Upper lobe of right lung (tissue), 1 donor: ENCODE measurements at places on chromosomes 2 and 18.

DNA sequence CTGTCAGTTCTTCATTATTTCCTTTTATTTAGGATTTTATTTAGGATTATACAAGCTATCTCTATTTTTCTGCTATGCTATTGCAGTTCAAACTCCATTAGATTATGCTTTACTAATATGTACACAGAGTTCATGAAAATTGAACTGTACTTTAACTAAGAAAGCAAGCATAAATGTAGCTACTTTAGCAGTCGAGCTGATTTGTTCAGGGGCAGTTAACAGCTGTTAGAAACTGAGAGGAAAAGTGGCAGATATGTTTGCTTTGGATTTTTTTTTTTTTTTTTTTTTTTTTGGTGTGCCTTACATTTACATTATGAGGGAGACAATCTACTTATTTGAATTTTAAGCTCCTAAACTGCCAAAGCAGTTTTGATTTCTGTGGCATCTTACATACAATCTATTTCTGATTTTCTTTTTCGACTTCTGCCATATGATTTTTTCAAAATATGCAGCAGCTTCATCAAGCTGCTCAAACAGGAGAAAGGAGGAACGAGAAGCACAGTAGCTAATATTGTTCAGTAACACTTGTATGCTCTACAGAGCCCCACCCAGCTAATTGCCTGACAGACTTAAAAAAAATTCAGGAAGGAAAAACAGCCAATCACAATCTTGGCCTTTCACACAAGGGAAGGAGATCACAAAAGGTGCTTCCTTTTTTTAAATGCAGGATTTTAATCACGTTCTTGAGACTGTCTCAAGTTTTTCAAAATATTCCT, 233.4 kb upstream of the SIX3 start:
- no peak for DNase-seq

DNA sequence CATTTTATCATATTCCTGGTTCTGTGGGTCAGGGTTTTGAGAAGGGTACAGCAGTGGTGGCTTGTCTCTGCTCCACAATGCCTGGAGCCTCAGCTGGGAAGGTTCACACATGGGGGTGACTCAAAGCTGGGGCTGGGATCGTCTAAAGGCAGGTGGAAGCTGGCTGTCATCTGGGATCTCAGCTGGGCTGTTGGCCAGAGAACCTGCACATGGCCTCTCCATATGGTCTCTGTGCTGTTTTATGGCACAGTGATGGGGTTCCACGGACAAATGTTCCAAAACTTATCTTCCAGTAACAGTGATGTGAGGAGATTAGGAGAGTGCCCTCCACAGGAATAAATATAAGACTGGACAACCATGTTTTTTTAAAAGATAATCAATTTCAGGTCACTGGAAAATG, 191.4 kb downstream of the SS18 start:
- DNase-seq, result no peak

DNA sequence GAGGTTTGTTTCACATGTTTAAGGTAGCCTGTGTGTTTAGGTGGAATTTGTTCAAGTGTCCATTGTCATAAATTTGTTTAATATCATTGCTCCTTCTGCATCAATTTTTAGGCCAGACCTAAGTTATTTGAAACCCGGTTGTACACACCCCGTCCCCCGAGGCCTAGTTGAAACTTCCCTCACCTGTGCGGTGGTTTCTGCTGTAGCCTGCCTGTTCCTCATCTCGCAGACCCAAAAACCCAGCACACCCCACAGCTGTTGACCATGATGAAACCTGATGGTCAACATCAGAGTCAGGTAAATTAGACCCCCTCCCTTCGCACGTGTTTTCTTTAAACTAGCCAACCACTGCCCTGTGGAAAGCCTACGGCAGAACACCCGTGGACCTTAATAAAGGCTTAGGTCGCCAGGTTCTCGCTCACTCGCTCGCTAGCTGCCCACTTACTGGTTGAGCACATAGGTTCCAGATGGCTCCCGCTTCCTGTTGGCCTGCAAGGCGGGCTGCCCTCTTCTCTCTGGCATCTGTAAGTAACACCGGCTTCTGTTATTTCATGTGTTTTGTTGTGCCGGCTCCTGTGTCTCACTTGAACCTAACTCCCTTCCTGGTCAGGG, 64.4 kb downstream of the EML6 start:
- DNase-seq, result no peak

GRCh38 chr2:79964966-79965365, 339.6 kb downstream of the LRRTM1 start:
- no peak for DNase-seq

DNA sequence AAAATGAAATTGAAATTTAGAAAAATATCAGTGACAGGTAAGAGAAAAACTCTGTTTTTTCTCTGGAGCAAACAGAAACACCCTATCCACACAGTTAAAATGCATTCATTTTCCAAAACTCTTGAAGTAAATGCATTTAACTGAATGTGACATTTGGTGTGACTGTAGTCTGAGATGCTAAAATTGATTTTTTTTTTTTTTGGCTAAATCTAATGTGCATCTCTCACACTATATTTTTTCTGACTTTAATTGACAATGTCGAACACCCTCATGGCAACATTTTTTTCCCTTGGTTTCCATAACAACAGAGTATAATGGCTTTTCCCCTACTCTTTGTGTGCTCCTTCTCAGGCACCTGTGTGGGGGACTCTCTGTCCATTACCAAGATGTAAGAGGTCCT, 366.4 kb downstream of the XIRP2 start:
- DNase-seq, result no peak

DNA sequence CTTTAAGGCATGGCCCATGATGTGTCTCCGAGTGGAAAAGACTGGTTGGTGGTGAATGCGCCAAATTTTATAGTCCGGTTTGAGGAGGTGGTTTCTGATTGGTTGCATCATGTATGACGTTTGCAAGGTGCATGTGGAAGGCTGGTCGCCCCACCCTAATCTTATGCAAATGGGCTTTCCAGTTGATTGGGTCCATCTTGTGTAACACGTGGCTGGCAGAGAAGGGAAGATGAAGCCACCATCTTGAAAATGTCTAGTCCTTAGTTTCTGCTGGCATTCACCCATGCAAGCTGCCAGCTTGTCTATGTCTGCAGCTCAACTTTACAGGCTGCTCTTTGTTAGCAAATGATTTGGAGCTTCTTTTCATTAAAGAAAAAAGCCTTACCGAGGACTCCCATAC, 132.2 kb downstream of the PIK3C3 start:
- DNase-seq, result no peak

DNA sequence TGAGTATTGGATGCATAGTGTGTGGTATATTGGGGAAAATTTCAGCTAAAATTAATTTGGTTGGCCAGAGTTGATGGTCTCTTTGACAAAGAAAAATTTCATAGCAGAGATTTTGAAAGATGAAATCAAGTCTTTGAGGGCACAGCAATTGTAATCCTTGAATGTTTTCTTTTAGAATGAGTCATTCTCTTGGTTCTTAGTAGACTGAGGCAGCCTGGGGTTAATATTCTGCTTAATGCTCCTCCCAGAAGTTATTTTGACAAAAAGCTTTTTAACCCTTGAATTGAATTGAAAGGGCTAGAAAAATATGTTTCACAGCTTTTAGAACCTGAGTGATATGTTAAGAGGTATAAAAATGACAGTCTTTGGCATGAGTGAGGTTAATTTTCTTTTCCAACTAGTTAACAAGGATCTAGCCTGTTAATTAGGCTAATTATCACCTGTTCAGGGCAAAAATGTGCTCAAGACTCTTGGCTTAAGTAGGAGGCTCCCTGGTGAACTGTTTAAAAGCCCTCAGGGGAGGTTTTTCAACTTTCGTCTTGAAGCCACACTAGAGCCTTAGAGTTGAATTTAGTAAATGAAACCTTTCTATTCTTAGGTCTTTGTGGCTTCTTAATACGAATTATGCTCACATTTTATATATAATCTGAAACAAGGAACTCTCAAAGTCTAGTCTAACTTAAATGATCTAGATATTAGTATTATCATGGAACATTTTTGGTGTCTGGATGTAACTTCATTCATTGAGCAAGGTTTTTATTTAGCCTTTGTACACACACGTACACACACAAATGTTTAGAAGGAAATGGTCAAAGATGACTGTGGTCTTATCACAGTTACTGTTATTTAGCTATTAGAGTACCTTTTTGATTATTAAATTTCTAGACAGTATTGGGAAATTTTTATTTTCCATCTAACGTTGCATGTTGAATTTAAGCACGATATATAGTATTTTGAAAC, 272.5 kb downstream of the ZNF407 start:
- no peak for DNase-seq

GRCh38 chr2:88698027-88698413, 6.5 kb downstream of the RPIA start:
- no peak for DNase-seq

GRCh38 chr2:69514406-69514805, 77.2 kb upstream of the NFU1 start:
- no peak for DNase-seq

DNA sequence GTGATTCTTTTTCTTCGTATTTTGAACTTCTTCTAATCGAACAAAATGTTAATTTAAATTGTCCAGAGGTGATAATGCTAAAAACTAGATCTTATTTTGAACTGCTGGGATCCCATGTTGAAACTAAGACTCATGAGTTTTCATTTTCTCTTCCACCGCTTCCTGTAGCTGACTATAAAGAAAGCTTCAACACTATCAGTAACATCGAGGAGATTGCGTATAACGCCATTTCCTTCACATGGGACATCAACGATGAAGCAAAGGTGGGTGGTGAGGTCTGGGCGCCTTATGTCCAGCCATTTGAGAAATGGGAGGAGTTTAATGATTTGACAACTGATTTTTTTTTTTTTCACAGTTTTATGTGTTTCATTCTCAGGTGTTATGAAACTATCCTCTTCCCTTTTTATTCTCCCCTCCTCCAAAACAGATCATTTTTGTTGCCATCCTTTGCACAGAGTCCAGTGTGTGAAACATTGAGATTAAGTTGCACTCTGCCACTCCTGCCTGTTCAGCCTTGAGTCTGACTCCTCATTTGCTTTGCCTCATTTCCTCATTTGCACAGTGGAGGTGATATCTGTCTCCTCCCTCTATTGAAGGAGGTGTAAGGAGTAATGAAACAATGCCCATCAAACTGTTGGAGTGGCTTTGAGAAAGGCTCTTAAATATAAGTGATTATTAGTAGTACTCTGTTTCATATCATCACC, 13.8 kb downstream of the GRHL1 start:
- no peak for DNase-seq

GRCh38 chr2:21249367-21249766, 125.6 kb downstream of the TDRD15 start:
- DNase-seq, result no peak

GRCh38 chr2:95281786-95282185, 7.5 kb downstream of the PROM2 start:
- DNase-seq, result no peak

- no peak for DNase-seq
These were observed 334.5 kb downstream of the ARHGAP15 start for GRCh38 chr2:143463719-143464118.

- DNase-seq, result no peak
These were observed 26.6 kb upstream of the DYSF start for GRCh38 chr2:71426721-71427120.

- no peak for DNase-seq
These were observed 15.0 kb upstream of the CTAGE1 start for GRCh38 chr18:22432657-22433137.

DNA sequence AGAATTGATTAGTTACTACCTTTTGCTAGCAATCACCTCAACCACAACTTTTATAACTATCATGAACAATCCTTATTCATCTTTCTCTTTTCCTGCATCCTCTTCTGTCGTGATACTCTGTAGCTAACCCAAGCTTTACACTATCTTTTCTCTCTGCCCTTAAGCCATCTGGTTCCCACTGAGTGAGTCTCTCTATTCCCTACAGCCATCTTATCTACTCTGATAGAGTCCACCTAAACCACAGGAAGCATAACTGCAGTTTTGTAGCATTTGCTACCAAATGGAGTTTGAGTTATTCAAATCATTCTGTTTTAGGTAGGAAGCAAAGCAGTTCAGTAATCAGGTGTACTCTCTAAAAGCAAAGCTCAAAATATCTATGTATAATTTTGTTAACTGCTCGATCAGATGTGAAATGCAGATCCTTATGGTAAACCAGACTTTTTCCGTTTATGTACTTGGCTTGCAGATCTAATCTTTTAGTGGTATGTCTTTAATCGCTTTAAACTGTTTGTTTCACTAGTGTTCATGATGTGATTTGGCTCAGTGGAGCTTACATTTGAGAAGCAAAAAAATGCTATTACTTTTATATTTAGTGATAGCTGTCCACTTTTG, 91.0 kb downstream of the CSRNP3 start:
- no peak for DNase-seq

DNA sequence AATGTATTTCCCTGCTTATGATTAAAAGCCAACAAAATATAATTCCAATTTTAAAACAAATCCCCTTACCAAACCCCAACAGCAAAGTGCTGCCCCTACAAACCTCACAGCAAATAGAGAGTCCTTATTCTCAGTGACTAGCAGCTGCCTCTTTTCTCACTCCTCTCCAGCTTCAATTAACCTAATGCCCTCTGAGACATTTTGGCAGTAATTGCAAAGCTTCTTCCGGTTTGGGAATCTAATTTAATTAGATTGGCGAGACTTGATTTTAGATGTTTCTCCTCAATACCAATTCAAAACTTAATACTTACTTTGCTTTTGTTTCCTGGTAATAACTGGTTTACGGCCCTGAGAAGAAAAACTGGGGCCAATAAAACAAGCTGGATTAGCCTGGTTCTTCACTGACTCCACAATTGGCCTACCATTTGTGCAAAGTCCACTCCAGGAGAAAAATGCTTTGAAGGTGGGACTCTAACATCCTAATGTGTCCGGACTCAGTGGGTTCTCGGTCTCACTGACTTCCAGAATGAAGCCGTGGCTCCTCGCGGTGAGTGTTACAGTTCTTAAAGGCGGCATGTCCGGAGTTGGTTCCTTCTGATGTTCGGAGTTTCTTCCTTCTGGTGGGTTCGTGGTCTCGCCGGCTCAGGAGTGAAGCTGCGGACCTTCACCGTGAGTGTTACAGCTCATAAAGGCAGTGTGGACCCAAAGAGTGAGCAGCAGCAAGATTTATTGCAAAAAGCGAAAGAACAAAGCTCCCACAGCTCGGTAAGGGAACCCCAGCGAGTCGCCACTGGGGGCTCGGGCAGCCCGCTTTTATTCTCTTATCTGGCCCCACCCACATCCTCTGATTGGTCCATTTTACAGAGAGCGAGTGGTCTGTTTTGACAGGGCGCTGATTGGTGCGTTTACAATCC, 52.8 kb downstream of the SLC35F5 start:
- DNase-seq, result no peak

- no peak for DNase-seq
These were observed 1359.7 kb upstream of the NRXN1 start for GRCh38 chr2:52391621-52392020.

- no peak for DNase-seq
These were observed 210.9 kb downstream of the PID1 start for GRCh38 chr2:229060147-229060546.

DNA sequence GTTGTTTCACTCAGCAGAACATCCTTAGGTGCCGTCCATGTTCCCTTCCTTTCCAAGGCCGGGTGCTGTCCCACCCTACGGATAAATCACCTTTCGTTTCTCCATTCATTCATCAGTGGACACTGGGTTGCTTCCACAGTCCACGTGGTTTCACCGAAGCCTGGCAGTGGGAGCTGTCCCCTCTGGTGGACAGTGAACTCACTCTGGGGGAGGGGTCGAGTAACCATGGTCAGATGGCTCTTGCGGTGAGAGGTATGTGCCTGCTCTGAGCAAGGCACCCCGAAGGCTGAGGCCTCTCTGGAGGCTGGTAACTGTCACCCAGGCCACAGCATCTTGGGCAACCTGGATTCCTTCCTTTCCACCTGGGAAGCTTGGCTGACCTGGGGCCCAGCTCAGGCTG, 61.5 kb upstream of the TWIST2 start:
- DNase-seq, result no peak
